KBM-7 (cell line): ENCODE measurements at places on chromosomes 16 and 17.

DNA sequence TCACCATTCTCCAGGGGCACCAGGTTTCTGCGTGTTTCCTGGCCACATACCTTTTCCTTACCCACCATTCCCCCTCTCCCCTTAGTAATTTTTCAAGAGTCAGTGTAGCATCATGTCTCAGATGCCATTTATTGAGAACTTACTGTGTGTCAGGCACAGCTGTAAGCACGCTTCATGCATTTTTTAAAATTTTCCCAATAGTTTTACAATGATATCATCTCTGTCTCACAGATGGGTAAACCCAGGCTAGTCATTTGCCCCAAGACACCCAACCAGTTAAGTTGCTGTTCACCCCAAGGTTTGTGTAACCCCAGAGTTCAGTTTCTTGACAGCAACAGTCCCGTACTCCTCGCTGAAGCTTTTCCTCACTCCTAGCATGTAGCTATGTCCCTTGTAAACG, 56.4 kb upstream of the IRX3 start:
- DNase-seq: no peak

GRCh38 chr17:71052971-71053370, 883.6 kb downstream of the KCNJ2 start:
- no peak for DNase-seq

GRCh38 chr16:14416184-14416583, 213.9 kb downstream of the PARN start:
- DNase-seq: no peak

- DNase-seq: no peak
These were observed at the start of gene SLC6A2 for GRCh38 chr16:55655897-55656681. Gene SLC6A2, plus strand, starts transcription at chr16:55655988. Its CDS starts 707 bp downstream, at chr16:55656695.

DNA sequence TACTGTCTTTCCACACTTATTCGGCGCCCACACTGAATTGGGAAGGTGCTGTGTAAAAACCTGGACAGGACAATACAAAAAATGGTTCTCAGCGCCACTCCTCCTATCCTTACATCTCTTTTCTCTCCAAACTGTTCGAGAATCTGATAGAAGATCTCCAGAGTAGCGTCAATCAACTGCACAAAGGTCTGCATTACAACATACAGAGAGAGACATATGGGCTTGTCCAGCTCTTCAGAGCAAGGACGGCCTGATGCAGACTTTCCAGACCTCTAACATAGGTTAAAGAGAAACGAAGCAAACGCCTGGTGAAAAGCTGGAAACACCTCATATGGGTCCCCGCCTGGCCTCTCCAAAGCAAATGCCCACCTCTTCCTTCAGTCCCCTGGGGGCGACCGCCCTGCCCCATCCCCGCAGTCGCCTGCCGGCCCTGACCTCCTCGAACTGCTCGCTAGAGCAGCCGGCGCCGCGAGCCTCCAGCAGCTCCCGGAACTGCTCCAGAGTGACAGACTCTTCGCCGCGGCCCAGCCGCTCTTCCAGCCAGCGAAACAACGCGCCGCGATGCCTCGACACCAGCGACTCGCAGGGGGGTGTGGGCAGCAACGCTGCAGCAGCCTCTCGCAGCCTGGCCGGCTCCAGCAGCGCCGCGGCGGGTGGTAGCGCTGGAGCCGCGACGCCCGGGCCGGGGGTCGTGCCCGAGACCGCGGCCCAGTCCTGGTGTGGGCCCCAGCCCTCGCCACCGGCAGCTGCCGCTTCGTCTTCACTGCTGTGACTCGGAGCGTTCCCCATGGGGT, 526 bp downstream of the ZZEF1 start:
- DNase-seq: no peak
